ENCODE measurements at places on chromosomes 3 and 15.

GRCh38 chr3:183698318-183698751, 738 bp downstream of the YEATS2 start:
- DNase-seq = peak; percentile 12

DNA sequence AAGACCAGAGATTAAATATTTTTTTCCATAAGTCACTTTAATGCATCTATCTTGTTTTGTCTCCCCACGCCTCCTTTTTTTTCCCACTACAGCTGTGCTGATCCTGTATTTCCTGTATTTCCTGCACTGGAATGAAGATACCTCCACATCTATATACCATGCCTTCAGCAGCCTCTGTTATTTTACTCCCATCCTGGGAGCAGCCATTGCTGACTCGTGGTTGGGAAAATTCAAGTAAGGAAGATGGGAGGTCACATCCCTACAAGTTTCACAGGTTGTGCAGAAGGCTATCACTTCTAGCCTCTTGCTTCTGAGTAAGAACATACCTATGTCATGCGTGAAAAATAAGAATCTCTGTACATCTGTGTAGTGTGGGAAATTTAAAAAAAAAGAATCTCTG, 3.1 kb downstream of the SLC15A2 start:
- no peak for DNase-seq

- DNase-seq = no peak
Observed at GRCh38 chr3:15630646-15631350, 29.3 kb downstream of the BTD start.

GRCh38 chr3:118742760-118743159, 291.9 kb downstream of the IGSF11 start:
- DNase-seq = no peak

GRCh38 chr3:187967993-187968392, 186.0 kb upstream of the LPP start:
- no peak for DNase-seq

DNA sequence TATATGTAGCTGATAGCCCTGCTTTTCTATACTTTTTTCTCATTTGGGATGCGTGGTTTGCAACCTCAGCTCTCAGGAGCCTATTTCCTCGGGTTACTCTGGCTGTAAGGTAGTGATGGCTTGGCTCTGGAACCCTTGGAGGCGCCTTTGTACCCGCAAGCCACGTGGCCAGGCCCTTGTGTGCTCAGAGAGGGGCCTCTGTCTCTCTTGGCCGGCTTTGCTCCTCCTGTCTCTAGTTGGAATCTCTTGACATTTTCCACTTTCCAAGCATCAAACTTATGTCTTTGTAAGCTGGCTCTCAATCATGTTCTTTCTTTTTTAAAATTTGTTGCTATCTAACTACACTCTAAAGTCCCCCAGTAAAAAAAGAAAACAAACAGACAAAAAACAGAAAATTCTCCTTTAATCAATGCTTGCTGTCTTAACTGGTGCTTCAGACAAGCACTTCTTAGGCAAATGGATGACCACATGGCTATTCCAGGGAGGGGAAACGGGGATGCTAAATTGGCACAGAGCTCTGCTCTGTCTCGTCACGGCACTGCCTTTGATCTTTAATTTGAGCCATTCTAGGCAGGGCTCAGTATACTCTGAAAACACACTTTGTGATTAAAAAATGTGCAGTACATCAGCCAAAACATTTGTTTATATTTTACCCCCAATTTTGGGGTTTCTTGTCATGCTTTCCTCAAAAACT, 180.4 kb upstream of the NR2E3 start:
- DNase-seq = no peak

- no peak for DNase-seq
Observed at GRCh38 chr15:23497710-23498111, 50.7 kb upstream of the GOLGA6L2 start.

- no peak for DNase-seq
Observed at GRCh38 chr3:27127195-27127594, 242.0 kb downstream of the NEK10 start.

- no peak for DNase-seq
Observed at GRCh38 chr3:59411186-59411585, 361.4 kb upstream of the CFAP20DC start.

- DNase-seq = no peak
Observed at GRCh38 chr3:190807719-190808375, 54.6 kb downstream of the GMNC start.

DNA sequence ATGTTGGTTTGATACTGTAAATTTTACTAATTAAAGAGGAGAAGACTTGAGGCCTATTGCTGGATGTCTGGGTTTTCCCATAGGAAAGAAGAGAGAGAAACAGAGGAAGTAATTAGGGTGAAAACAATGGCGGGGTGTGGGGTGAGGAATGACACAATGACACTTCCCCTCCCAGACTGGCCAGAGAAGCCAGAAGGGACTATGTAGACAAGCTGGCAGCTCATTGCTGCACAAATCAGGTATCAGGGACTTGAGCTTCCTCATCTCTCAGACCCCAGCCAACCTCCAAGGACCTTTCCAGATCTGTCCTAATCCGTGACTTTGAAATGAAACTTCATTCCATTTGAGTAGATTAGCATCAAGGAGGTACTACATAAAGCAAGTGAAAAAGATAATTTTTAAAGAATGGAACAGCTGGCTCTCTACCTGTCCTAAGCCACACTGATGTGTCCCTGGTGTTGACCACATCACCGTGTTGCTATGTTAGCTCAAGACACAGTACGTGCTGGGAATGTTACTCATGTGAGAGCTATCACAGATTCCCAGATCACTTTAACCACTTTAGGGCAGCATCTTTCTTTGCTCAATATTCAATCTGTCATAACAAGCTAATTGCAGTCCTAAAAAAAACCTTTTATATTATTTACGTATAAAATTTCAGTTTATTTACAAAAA, 22.2 kb downstream of the TMEM212 start:
- no peak for DNase-seq

- no peak for DNase-seq
Observed at GRCh38 chr3:27666272-27666671, 55.9 kb downstream of the EOMES start.

DNA sequence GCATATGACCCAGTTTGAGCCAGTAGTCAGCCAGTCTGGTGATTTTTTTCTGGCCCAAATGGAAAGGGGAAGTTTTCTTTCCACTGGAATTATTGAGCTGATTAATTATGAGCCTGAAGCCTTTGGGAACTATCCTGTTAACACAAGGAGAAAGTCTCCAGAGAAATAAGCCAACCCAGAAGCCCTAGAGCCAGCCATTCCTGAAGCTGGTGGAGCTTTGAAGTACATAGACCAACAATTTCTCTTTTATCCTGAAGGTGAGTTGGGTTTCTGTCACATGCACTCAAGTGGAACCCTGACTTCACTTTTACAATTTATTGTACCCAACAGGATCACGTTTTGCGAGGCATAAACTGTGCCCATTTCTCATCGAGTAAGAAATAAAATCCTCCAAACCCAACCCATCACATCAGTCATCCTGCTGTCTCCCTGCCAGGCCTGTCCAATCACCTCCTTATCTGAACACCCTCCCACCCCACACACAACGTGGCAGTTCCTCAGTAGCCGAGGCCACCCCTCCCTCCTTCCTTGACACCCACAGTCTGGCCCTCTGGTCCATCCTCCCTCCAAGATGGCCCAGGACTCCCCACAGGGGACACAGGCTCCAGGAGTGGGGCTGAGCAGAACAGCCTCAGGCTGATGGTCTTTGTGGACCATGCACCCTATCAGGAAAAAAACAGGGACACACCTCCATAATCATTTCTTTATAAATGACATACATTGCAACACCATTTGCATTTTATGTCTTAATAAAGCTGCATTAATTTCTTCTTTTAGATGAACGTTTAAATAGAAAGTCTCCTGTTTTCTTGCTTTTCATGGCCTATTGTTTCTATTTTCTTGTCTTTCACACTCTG, 55.7 kb upstream of the GATA2 start:
- DNase-seq = no peak

- peak; percentile 38 for DNase-seq
Observed at GRCh38 chr3:53044711-53045517, 959 bp downstream of the SFMBT1 start.

DNA sequence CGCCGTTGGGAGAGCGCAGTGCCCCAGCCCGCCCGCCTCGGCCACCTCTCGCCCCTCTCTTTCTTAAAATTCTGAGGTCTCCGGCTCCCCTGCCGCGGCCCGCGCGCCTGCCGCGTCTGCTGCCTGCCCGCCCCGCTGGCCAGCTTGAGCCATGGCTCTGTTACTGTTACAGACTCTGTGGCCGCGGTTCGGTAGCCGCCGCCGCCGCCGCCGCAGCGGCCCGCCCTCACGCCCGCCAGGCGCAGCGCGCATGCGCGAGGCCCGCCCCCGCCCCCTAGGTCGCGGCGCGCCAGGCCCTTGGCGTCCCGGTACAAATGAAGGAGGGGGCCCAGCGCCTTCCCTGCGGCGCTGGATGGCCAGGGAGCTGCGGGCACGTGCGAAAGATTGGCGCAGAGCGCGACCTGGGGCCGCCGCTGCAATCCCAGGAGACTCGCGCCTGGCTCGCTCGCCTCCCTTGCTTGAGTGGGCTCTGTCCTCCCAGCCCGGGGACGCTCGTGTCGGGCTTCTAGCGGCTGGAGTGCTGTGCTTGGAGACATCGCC, at the start of gene ONECUT1:
ONECUT1 (minus strand) TSS at position 168 of the 540 bp plus-strand sequence. CDS start 452 bp downstream, outside the sequence.
- DNase-seq = no peak

DNA sequence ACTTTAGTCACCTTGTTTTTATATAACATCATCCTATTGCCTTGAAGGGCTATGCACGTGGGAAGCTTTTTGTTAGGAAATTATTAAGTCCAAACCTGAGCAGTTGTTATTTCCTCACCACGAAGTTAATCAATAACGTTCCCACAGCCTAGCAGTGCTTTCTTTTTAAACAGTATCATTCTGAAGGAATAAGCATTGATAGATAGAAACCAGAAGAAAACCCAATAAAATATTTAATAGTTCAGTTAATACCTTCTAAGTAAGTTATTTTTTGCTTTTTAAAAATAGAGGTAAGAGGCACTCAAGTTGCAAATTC, 149.3 kb downstream of the KCNMB2 start:
- no peak for DNase-seq

DNA sequence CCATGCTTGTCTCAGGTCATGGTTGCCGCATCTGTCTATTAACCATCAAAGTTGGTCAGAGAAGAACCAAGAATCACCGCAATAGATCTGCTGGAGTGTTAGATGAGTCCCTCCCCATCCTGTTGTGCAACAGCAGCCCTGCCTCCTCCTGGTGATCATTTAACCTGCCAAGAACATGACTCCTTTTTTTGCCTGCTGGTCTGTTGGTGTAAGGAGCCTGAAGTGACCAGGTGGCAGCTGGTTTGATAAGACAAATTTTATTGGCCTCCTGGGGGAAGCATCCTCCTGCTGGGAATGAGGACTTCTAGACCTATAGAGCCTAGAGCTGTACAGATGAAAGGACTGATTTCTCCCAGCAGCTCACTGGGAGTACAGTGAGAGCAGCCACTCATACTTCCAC, 43.5 kb upstream of the RAF1 start:
- DNase-seq = no peak

DNA sequence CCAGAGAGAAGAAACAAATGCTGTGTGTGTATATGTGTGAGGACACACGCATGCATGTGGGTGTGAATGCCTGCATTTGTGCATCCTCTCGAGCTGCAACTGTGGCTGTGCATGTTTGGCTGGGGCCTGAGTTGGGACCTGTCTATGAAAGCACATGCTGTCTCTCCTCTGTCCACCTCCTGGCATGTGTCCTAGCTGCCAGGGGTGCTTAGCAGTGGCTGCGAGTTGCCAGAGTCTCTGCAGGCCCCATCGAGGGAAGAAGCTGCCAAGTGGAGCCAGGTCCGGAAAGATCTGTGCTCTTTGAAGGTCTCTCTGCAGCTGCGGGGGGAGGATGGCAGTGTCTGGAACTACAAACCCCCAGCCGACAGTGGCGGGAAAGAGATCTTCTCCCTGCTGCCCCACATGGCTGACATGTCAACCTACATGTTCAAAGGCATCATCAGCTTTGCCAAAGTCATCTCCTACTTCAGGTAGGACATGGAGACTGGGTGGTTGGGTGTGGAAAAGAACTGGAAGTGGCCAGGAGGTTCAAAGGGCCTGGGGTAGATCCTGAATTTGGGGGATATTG, 30.7 kb downstream of the NR1I2 start:
- DNase-seq = no peak

DNA sequence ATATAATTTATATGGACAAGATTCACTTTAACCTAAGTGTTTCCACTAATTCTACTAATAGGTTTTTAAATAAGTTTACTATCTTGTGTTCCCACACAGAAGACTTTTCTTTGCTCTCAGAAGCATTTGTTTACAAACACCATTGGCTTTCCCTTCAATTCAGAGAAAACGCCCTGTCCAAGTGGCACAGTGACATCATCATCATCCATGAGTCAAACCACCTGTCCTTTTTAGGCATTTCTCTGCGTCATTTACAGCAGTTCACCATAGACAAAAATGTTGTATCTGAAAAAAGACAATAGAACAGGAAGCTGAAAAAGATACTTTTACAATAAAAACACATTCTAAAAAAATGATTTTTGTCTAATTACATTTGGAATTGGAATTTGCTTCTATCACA, 9.3 kb upstream of the BCL2L10 start:
- DNase-seq = no peak

GRCh38 chr15:30059771-30060170, 23.0 kb upstream of the GOLGA8J start:
- DNase-seq = no peak

- no peak for DNase-seq
Observed at GRCh38 chr15:25056484-25057425, 102.0 kb downstream of the SNRPN start.

DNA sequence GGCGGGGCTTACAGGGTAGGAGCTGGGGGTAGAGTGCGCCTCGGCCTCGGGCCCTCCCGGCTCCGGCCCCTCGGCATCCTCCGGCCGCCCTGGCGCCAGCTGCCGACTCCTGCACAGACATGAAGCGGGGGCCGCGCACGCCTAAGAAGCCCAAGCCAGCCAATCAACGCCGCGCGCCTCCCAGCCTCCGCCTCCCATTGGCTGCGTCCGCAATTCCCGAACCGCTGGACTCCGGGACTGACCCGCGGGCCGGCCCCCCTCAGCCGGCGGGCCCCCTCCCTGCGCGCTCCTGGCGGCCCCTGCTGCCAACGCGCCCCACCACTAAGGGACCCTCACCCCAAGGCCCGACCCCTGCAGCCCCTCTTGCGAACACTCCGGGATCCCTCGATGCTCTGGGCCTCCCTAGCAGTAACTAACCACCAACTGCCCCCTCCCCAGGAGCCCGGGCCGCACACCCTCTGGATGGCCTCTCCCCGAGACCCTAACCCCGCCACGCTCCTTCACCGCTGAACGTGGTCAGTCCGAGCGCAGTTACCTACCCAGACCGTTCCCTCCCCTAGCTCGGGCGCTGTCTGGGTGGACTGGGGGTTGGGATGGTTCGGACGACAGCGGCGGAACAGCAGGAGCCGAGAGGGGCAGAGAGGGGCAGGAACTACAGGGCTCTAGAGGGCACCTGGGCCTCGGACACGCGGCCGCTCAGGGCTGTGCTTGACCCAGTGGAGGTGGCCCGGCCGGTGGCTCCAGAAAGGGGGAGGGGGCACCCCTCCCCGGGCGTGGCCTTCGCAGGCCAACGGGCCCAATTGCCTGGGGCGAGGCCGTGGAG, 5.0 kb downstream of the GATA2 start:
- no peak for DNase-seq
